ENCODE measurements at places on chromosomes 7 and 10. TPM values are rescaled to one million over a fixed set of nuclear protein-coding genes. Genes with fewer than 3 reads are reported as not detected.

- H3K4me3 ChIP-seq = no peak overlapping the region
- no peaks in the 10 kb centered on the region for H3K36me3 ChIP-seq
- H3K27me3 ChIP-seq = no peaks in the 10 kb centered on the region
- H3K27ac ChIP-seq = no peak overlapping the region
- DNase-seq = no peak
These were observed 39.4 kb downstream of the AOC1 start for GRCh38 chr7:150891740-150892139.

- H3K27me3 ChIP-seq = no peaks in the 10 kb centered on the region
- H3K36me3 ChIP-seq = peaks cover 10% of the 10 kb centered on the region
- peaks cover 86% of the 10 kb centered on the region for H3K4me1 ChIP-seq
- no peak overlapping the region for H3K4me3 ChIP-seq
- no peak for DNase-seq
These were observed 19.0 kb downstream of the TES start for GRCh38 chr7:116229366-116229765.

- peaks cover 8% of the 10 kb centered on the region for H3K36me3 ChIP-seq
- no peaks in the 10 kb centered on the region for H3K27me3 ChIP-seq
- peak; percentile 84 for DNase-seq
- H3K27ac ChIP-seq = no peak overlapping the region
These were observed 6.4 kb upstream of the MSS51 start for GRCh38 chr10:73439605-73440312.

DNA sequence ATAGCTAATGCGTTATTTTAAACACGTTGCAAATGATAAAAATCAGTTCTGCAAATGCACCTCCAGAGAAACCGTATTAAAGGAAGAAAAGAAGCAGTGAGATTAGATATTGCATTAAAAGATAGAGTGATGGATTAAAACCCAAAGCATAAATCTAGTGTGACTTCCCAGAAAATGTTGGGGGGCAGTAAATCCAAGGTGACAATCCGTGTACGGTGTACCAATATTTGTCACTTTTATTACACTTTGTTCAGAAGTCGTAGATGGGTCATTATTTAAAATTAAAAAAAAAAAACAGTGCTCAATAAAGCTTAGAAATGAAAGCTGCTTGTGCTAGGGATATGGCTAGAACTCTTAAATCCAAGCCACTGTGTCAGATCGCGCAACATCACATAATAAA is 106.4 kb downstream of the TMEM130 start:
- DNase-seq = no peak
- peaks cover 17% of the 10 kb centered on the region for H3K27me3 ChIP-seq
- no peak overlapping the region for H3K27ac ChIP-seq
- no peak overlapping the region for H3K4me3 ChIP-seq
- H3K4me1 ChIP-seq = no peaks in the 10 kb centered on the region
- no peaks in the 10 kb centered on the region for H3K36me3 ChIP-seq

DNA sequence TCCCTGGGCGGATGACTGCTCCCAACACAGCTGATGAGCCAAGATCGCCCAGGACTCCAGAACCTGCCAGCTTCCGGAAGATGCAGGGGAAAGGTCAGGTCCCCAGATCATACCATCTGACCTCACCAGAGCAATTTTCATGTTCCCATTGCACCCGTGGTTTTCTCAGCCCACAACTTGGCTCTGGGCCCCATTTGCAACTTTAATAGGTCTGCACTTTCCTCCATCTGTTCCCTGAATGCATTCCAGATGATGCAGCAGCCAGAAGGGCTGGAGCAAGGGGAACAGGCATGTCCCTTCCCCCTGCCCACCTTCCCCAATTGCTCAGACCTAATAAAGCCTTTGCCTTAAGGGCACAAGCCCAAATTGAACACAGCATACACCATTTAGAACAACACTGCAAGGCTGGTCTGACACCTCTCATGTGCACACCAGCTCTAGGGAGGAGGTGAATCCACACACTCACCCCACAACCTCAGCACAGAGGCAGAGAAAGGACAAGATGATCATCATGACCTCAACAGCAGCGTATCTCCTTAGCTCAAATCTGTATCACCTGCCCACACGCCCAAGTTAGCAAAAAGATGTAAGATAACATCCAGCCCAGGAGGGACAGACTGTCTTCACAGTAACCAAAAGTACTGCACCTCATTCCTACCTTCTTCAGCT is 87.5 kb downstream of the PLXNA4 start:
- peaks cover 3% of the 10 kb centered on the region for H3K4me1 ChIP-seq
- DNase-seq = no peak
- H3K27me3 ChIP-seq = no peaks in the 10 kb centered on the region
- H3K4me3 ChIP-seq = no peak overlapping the region
- H3K36me3 ChIP-seq = no peaks in the 10 kb centered on the region

DNA sequence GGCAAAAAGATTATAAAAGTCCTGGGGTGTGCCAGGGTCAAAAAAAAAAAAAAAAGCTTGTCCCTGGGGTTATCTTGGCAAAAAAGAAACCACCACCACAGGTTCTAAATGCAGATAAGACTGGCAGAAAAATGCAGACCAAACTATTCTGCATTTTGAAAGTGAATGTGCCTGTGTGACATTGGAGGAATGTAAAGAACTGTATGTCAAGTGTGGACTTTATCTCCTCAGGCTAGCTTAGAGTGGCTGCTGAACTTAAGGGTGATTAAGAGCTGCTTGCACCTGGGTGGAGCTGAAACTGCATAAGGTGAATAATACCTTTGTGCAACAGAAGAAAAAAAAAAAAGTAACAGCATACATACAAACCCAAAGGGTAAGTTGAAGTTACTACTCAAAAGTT is 1.3 kb upstream of the NAPEPLD start:
- H3K4me3 ChIP-seq = no peak overlapping the region
- no peak overlapping the region for H3K27ac ChIP-seq
- no peaks in the 10 kb centered on the region for H3K36me3 ChIP-seq
- H3K27me3 ChIP-seq = no peaks in the 10 kb centered on the region
- DNase-seq = peak; percentile 36

DNA sequence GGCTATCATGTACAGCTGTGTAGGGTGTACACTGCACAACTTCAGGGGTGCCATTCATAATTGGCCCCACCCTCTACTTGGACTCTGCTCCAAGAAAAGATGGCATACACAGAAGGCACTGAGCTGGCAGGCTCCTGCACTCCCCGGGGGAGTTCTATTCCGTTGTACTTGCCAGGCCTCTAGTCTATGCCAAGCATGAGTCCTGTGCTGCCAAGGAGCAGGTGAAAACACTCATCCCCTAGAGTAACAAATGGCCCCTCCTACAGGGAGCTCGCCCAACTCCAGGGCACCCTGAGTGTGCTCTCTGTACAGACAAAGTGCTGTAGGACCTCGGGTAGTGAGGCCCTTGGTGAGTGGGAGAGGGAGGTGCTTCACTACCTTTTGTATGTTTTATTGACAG is 127.2 kb downstream of the SLIT1 start:
- H3K4me3 ChIP-seq = no peak overlapping the region
- H3K27ac ChIP-seq = no peak overlapping the region
- no peaks in the 10 kb centered on the region for H3K27me3 ChIP-seq
- no peaks in the 10 kb centered on the region for H3K36me3 ChIP-seq
- no peaks in the 10 kb centered on the region for H3K4me1 ChIP-seq

Gene TYW1B
- 3.7 TPM for total RNA-seq

Measured in PC-3 (cell line).